ENCODE measurements at places on chromosomes 7 and 10. TPM values are rescaled to one million over a fixed set of nuclear protein-coding genes. Genes with fewer than 3 reads are reported as not detected.

DNA sequence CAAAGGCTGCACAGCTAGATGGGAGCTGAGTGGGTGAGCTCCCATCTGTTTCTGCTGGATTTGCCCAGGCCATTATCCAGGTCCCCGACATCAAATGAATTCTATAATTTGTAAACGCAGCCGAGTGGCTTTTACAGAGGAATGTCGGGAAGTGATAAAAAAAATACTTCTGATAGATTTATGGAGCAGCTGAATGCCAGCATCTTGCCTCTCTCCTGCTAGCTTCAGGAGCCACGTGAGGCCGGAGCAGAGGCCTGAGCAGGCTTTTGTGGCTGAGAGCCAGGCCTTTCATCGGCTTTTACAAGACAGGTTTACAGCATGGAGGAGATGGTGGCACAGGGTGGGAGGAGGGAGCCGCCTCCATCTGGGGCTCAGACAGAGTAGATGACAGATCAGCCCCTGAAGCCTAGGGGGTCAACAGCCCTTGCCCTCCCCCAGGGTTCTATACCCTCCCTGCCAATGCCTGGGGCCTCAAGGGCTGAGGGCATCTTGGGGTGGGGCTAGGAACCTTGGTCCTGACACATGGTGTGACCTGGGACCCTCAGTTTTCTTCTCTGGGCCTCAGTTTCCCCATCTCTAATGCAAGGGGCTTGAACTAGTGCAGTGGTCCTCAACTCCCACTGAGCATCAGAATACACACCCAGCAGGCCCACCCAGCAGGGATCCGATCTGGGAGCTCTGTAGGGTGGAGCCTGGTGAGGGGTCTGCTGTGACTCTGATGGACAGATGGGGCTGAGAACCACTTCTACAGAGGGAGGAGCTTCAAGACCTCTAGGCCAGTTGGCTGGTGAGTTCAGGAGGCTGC lies 44.2 kb upstream of the PCBD1 start:
- H3K36me3 ChIP-seq: no peaks in the 10 kb centered on the region
- no peak overlapping the region for H3K4me3 ChIP-seq
- no peaks in the 10 kb centered on the region for H3K4me1 ChIP-seq
- no peaks in the 10 kb centered on the region for H3K27me3 ChIP-seq
- H3K27ac ChIP-seq: no peak overlapping the region

- H3K4me3 ChIP-seq: no peak overlapping the region
- H3K4me1 ChIP-seq: peaks cover 8% of the 10 kb centered on the region
- H3K27me3 ChIP-seq: no peaks in the 10 kb centered on the region
- DNase-seq: no peak
These were observed 120.2 kb upstream of the RAB18 start for GRCh38 chr10:27383595-27384542.

DNA sequence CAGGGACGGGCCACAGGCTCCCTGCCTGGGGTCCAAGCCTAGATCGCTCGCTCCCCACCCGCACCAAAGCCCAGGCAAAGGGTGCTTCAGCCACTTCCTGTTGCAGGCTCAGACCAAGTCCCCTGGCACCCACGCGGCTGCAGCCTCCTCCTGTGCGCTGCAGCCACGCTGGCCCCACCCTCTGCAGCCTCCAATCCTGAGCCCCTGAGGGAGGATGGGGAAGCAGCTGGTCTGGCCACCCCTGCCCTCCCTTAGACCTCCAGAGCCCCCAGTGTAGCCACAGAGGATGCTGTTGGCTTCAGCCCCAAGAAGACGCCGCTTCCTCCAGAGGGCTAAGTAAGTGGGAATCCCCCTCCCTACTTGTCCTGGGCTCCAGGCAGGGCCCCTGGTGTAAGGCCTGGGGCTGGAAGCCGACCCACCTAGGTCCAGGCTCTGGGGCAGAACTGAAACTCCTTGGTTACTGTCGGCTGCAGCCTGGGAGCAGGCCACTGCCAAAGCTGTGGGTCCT lies 9.4 kb downstream of the LIMK1 start:
- H3K4me1 ChIP-seq: no peaks in the 10 kb centered on the region
- H3K36me3 ChIP-seq: peaks cover 2% of the 10 kb centered on the region
- no peak for DNase-seq
- H3K4me3 ChIP-seq: no peak overlapping the region

Gene CRPPA
- 7.9 TPM for total RNA-seq

Gene IPMK
- total RNA-seq: 18.3 TPM

Measured in Caco-2 (cell line).